ENCODE measurements at places on chromosomes 11 and 22. TPM values are rescaled to one million over a fixed set of nuclear protein-coding genes. Genes with fewer than 3 reads are reported as not detected.

DNA sequence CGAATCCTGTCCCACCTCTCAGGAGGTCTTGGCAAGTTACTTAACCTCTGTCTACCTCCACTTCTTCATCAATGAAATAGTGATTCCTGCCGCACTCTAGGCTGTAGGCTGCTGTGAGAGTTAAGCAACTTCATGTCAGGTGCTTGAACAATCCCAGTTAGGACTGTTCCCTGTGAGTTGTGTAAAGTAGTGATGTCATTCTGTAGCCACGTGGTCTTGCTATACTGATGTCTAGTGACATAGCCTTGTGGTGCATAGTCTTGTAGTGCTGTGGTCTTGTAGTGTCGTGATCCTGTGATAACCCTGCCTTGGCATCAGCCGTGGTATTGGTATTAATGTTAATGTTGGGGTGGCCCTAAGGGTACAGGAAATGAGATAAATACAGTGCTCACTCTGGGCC is 30.3 kb upstream of the PRR5 start:
- DNase-seq: peak; percentile 10

The SOX6 gene
- 4.8 TPM for total RNA-seq

DNA sequence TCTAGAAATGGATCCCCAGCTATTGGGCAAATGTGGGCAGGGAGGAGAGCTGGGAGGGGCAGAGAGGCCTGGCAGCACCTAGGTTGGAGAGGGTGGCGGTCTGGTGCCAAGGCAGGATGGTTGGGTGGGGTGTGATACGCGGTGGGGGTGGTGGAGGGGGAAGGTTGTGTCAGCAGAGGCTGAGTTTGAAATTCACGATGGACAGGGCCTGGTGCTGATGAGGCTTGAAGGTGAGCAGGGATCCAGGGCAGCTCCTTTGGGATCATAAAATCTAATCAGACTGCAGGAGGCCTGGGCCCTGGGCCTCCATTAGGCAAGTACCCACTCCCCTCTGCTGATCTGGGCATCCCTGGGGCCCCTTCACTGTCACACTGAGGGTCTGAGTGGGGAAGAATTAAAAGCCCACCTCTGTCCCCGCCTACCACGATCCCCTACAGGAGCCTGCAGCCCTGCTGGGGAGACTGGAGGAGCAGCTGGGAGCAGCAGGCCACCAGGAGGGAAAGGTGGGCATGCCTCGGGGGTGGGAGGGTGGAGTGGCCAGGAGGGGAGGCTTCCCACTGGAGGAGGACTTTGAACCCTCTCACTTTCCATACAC is 24.0 kb downstream of the IGLL1 start:
- DNase-seq: no peak

- no peak for DNase-seq
Measured at GRCh38 chr11:47981667-47982404, 1.5 kb downstream of the PTPRJ start.

DNA sequence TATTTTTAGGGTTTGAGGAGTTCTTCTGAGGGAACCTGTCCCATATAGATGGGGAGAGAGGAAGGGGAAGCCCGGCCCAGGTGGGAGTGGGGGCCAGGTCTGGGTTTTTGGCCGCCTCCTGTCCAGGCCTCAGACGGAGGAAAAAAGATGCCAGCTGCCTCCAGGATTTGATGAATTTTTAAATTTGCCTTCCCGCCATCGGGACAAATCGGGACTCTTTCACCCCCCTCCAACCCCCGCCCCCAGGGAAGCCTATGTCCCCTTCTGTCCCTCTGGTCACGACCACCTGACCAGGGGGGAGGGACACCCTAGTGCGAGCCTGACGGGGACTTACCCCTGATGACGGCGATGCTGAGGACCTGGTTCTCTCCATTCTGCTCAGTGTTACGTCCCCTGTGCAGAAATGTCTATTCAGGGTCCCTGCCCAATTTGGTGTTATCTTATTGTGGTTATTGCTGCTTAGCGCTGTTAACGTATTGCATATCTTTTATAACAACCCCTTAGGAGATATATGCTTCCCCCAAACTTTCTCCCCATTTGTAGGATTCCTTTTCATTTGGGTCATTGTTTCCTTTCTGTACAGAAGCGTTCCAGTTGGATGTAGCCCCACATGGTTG is 115.9 kb upstream of the GRK3 start:
- DNase-seq: peak; percentile 11

- DNase-seq: no peak
Measured at GRCh38 chr11:93330446-93330984, at the start of gene DEUP1. TSS of gene DEUP1 (plus strand) at chr11:93330742. CDS start at chr11:93332260, 1,518 bp downstream.

The CARD10 gene
- 5.4 TPM for total RNA-seq

- peak; percentile 23 for DNase-seq
Measured at GRCh38 chr11:87063982-87064381, 26.2 kb downstream of the TMEM135 start.

The C2CD3 gene
- total RNA-seq: 21.5 TPM

DNA sequence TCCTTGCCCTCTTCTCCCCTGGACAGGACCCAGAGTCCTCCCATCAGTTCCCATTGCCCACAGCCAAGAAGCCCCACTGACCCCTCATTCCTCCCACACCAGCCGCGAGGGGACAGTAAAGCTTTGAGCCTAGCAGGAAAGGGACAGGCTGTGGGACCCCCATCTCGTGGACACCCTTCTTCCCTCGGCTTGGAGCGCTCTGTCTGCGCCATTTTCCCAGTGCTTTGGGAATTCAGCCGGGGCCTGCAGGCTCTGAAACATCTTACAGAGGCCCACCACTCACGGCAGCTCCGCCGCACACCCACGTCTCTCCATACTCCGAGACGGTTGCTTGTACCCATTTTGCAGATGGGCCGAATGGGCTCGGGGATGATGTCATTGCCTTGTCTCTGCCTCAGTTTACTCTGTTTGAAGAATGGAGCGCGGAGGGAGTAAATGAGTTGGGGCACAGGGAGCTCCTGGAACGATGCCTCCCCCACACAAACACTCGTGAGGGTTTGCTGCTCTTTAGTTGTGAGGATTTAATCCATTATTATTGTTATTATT is 447.7 kb downstream of the TBC1D22A start:
- DNase-seq: no peak
